ENCODE measurements at places on chromosomes 7 and 10. TPM values are rescaled to one million over a fixed set of nuclear protein-coding genes. Genes with fewer than 3 reads are reported as not detected.
A peak's percentile ranks its signal among the peaks of the same experiment; 100 is the strongest.

GRCh38 chr7:51033727-51034520 is 251.2 kb upstream of the GRB10 start:
- H3K4me1 ChIP-seq: no peaks in the 10 kb centered on the region
- no peak for DNase-seq
- no peaks in the 10 kb centered on the region for H3K36me3 ChIP-seq
- no peaks in the 10 kb centered on the region for H3K27me3 ChIP-seq
- H3K4me3 ChIP-seq: no peak overlapping the region

GRCh38 chr10:96719200-96719599 is 1.1 kb downstream of the PIK3AP1 start:
- H3K4me3 ChIP-seq: peak overlapping the region; percentile 68
- H3K36me3 ChIP-seq: no peaks in the 10 kb centered on the region
- peak overlapping the region; percentile 44 for H3K27ac ChIP-seq
- no peak for DNase-seq
- no peaks in the 10 kb centered on the region for H3K27me3 ChIP-seq
- no peaks in the 10 kb centered on the region for H3K4me1 ChIP-seq

- no peak overlapping the region for H3K27ac ChIP-seq
- no peaks in the 10 kb centered on the region for H3K4me1 ChIP-seq
- no peak for DNase-seq
- H3K36me3 ChIP-seq: no peaks in the 10 kb centered on the region
- no peaks in the 10 kb centered on the region for H3K27me3 ChIP-seq
Observed at GRCh38 chr10:53748319-53748718, 975.7 kb upstream of the MBL2 start.

The COL1A2 gene
- 131 TPM for total RNA-seq

GRCh38 chr7:14846405-14846804 is 56.1 kb downstream of the DGKB start:
- H3K27me3 ChIP-seq: no peaks in the 10 kb centered on the region
- no peak overlapping the region for H3K4me3 ChIP-seq
- no peak for DNase-seq
- no peak overlapping the region for H3K27ac ChIP-seq
- H3K4me1 ChIP-seq: no peaks in the 10 kb centered on the region
- H3K36me3 ChIP-seq: no peaks in the 10 kb centered on the region

Measured in colonic mucosa (tissue), 4 donors.